Activated CD8-positive, alpha-beta memory T cell treated with anti-CD3 and anti-CD28 coated beads for 4 hours (primary cell): ENCODE measurements at places on chromosomes 5 and 9.

DNA sequence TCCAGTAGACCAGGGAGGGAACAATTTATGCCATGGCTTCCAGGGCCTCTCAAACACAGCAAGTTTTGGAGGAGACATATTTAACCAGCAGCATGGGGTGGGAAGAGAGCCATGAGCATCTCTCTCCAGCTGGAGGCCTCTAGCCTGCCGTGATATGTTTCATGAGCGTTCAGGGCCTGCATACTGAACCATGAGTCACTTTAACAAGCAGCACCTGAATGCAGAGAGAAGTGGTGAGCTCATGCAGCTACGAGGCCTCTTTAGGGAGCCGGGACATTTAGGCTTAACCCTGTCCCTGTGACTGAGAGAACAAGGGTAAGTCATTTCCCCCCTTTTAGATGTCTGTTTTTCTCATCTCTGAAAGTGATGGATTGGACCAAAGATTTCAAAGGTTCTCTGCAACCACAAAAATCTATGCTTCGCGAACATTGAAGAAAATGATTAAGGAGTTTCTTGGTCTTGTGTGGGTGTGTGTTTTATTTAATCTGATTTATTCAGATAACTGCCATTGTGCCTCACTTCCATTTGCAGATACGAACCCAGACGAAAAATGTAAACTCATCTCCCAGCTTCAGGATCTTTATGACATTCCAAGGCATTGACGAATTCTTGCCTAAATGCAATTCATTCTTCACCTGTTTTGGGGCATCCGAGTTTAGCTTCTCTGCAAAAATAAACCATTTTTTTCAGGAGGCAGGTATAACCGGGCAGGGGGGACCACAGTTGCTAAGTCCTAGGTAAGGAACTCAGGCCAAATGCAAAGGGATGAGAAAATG is 157.0 kb downstream of the GABBR2 start:
- no peak for DNase-seq

DNA sequence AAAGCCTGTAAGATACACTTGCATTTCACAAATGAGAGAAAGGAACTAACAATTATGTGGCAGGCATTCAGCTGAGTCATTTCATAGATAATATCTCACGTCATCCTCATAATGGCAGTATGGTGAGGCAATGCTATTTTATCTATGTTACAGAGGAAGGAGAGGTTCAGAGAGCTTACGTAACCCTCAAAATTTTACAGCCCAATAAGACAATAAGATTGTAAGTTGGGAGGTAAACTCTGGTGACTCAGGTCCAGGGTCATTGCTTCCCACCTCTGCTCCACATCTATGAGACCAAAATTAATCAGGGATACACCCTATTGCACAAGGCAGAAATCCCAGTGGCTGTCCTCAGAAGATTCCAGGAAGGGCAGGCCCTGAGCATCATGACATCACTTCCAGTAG is 309.7 kb downstream of the NSG2 start:
- DNase-seq: no peak

DNA sequence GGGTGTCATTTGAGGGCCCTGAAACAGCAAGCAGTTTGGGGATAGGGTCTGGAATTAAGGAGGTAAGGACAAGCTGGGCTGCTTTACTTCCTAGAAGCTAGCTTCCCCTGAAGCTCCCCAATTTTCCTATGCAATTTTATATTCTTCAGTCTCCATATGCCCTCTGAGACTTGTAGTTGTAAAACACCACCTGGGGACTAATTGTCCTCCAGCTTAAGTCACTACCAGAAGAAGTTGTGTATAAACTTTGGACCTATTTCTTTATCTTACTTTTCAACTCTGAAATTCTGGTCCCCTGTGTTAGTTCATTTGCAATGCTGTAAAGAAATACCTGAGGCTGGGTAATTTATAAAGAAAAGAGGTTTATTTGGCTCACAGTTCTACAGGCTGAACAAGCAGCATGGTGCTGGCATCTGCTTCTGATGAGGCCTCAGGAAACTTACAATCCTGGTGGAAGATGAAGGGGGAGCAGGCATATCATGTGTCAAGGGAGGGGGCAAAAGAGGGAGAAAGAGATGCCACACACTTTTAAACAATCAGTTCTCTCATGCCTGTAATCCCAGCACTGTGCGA is 41.1 kb upstream of the CPEB4 start:
- DNase-seq: no peak

DNA sequence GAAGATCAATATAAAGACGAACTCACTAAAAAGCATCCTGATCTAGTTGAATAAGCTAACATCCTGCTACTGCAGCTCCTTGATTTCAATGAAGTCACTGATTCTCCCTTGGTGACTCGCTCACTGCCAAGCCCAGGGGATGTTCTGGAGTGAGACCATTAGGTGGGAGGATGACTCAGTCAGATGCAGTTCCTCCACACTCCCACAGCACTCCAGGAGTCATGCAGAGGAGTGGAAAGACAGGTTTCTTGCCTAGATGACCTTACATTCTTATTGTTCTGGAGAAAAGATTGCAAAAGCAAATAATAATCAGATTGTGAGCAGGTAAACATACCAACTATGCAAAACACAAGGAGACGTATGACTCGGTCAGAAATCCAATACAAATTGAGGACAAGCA is 15.3 kb downstream of the GCNT4 start:
- no peak for DNase-seq

DNA sequence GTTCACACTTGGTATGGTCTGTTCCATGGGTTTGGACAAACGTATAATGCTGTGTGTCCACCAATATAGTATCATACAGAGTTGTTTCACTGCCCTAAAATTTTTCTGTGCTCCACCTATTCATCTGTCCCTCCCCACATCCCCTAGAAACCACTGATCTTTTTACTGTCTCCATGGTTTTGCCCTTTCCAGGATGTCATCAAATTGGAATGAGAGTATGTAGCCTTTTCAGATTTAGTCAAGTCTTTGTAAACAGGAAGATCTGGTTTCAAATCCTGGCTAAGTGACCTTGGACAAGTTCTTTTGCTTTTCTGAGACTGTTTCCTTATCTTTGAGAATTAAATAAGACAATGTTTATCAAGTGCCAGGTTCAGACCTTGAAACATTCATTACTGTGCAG is 13.2 kb upstream of the LVRN start:
- DNase-seq: no peak

- DNase-seq: no peak
Measured at GRCh38 chr9:15262581-15262980, 44.4 kb downstream of the TTC39B start.

DNA sequence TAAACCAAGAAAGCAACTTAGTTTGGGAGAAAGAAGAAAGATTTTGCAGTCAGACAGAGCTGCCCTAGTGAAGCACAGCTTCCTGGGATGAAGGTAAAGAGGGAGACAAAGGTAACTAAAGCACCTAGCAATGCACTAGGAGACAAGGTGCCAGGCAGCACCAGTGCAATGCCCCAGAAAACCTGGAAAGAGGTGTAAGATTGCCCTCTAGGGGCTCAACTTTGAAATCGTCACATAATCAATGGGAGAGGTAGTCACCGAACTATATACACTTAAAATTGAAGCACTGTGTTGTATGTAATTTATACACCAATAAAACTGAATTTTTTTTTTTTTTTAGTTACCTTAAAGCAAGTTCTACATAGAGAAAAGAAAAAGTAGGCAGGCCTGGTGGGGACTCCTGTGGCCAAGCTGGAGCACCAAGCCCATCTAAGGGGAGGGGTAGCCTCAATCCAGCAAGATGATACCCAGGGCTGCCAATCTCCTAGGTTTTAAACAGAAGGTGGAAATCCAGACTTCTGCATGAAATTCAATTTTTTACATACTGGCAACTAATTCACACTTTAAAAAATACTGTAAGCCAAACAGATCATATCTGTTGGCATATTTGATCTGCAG is 48.2 kb downstream of the CDK5RAP2 start:
- no peak for DNase-seq

GRCh38 chr5:109743770-109744212 is 54.1 kb downstream of the MAN2A1 start:
- no peak for DNase-seq

DNA sequence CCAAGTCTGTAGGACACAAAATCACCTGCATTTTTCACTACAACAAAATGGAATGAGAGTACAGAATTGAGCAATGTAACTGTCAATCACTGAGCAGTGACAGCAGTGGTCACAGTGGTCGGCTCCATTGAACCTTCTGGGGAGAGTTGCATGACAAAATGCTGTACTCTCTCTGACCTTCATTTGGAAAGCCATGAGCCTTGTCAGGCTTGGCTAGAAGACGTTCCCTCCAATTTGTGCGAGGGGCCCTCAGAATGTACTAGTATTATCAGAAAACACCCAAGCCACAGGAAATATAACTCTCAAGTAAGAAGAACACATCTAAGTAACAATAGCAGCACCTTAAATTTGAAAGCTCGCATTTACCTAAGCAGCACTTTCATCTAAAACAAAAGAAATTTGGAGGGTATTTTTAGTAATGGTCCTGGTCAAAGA is 425.6 kb upstream of the MEF2C start:
- no peak for DNase-seq

GRCh38 chr9:76658510-76659231 is 105.6 kb upstream of the PCA3 start:
- no peak for DNase-seq

DNA sequence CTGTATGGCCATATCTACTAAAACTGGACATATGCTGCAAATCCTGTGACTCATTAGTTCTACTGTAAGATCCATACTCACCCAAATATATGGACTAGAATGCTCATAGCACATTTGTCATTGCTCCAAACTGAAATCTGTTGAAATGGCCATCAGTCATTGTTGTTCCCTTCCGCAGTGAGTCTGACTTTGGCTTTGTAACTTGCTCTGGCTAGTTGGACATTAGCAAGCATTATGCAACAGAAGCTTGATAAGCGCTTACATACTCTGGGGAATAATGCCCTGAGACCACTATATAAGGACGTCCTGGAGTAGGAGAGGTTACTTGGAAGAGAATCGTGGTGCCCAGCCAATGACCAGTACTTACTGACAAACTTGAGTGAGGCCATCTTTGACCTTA is 9.0 kb downstream of the KIAA1958 start:
- DNase-seq: no peak
